Lower lobe of right lung (tissue), 2 donors: ENCODE measurements at places on chromosomes 11 and 22.

DNA sequence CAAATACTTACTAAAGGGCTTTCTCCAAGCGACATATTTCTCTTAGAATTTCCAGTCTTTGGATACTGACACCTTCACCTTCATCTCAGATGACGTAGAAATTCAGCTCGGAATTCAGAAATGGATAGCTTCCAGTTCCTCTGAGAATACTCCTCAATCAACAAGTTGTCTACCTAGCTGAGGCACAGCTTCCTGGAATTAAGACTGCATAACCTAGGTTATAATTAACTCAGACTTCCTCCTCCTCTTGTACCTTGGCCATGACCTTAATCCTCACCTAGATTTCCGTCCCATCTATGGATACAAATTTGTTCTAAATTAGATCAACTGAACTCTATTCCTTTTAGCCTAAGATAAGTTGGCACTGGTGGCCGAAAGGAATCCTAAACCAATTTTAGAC is 17.4 kb downstream of the ATP5MG start:
- DNase-seq = no peak

DNA sequence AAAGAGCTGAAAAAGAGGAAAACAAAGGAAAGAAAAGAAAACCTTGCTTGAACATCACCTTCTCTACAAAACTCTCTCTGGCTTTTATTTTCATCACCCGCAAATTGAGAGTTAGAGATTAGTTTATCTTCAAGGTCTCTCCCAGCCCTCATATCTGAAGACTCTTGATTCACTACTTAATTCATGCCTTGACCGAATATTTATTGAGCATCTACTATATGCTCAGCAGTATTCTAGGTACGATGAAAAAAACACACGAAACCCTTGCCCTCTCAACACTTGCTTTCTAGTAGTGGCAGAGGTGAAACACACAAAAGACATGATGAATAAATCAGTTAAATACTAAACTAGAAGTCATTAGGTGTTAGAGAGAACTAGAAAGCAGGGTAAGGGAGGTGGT is 150.6 kb upstream of the CADM1 start:
- no peak for DNase-seq

GRCh38 chr11:6812390-6813005 is 13.0 kb upstream of the OR6A2 start:
- no peak for DNase-seq

DNA sequence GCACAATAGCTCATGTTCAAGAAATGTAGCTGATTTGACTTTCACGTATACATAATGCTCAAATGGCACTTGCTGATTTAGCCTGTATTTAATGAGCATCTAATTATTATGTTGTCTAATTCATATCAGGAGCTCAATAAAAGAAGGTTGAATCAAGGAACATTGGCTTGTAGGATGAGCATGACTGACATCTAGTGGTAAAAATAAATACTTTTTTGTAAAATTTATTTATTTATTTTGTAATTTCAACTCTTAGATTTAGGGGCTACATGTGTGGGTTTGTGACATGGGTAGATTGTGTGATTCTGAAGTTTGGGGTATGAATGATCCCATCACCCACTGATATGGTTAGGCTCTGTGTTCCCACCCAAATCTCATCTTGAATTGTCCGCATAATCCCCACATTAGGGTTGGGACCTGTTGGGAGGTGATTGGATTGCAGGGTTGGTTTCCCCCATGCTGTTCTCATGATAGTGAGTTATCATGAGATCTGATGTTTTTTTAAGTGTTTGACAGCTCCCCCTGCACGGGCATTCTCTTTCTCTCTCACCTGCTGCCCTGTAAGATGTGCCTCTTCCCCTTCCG is 1.7 kb upstream of the OR52E5 start:
- no peak for DNase-seq

DNA sequence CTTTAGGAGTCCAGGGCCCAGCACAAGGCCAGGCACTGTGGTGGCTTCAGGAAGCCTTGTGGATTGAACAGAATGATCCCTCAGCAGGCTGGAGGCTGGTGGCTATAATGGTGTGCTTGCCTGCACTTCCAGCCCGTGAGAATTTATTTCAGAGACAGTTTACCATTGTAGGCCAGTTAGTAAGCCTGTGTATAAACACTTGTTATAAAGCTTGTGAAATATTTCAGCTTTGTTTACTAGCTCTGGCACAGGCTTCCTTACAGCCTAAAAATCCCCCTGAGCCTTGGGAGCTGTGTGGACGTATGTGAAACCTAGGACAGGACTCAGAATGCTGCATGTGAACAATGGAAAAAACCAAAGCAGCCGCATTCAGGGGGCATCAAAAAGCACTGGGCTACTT is 26.6 kb upstream of the ACER3 start:
- no peak for DNase-seq

GRCh38 chr11:117303646-117304315 is 12.3 kb downstream of the BACE1 start:
- DNase-seq = no peak

GRCh38 chr11:94315664-94316063 is 11.3 kb downstream of the IZUMO1R start:
- DNase-seq = no peak

DNA sequence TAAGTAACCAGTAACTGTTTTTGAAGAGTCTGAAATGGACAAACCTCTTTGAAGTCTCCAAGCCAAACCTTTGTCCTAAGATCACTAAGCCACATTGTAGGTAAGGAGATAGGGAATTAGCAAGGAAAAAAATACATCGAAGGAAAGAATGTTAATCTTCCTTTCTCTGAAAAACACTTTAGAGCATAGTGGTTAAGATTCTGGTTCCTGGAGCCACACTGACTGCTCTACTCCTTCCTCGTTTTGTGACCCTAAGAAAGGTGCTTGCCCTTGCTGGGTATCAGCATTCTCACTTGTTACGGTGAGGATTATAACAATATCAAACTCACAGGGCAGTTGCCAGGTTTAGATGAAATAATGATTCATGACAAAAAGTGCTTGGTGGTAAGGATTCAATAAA is 104.0 kb downstream of the SIK3 start:
- DNase-seq = no peak
